ENCODE measurements at places on chromosomes 11 and 22.

- DNase-seq = no peak
These were observed 1.9 kb downstream of the ACR start for GRCh38 chr22:50739894-50740293.

DNA sequence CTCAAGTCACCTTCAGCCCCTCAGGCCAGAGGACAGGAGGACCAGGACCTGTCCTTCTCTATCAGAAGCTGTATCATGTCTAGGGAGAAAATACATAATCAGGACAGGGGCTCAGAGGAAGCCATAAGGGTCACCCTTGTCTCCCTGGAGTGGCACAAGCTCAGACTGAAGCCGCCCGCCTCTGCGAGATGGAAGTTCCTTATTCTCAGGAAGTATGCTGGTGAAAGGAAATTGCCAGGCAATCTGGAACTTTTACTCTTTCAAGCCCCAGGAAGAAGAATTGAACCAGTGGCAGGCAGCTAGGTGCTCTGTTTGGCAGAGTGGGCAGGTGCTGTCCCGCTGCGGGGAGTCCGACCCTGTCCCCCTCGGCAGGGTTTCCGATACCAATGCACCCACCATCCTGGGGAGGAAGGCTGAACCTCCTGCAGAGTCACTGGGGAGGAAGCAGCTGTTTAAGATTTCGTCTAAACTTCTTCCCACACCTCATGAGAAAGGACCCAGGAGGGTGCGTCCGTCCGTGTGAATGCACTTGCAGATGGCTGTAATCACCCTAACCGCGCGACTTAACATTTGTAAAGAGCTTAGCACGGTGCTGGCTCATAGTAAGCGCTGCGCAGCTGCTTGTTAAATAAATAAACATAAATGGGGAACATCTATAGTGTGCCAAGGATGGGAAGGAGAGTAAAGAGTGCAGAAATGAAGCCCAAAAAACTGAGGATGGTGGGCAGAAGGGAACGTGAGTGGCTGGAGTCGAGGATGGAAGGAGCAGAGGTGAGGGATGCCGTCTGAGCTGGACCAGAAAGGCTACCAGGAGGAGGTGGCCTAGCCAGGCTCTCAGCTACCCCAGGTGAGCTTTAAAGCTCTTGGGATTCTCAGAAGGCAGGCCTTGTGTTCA lies 5.0 kb upstream of the ANO1 start:
- DNase-seq = no peak

DNA sequence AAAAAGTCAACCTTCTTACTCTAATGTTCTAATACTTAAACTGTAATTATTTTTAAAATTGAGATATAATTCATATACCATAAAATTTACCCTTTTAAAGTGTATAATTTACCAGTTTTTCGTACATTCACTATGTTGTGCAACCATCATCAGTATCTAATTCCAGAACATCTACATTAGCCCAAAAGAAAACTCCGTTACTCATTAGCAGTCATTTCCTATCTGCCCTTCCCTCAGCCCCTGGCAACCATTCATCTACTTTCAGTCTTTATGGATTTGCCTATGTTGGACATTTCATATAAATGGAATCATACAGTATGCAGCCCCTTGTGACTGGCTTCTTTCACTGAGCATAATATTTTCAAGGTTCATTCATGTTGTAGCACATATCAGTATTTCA lies 22.2 kb downstream of the SGSM3 start:
- no peak for DNase-seq

- DNase-seq = no peak
These were observed 46.4 kb downstream of the MCM5 start for GRCh38 chr22:35446365-35446764.

DNA sequence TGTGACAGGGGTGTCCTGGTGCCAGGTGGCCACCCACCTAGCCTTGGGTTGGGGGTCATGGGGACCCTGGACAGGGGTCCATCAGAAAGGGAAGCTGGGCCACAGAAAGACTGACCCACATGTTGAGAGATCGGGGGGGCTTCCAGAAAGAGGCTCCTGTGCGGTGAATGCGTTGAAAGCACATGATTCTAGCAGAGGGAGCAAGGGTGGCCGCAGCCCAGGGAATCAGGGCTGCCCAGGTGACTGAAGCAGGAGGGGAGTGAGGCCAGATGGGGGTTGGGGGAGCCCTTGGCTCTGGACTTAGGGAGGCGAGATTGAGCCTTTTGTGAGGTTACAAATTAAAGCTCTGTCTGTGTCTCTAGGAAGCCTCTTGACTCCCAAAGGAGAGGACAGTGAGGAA lies 80.7 kb downstream of the MORC2 start:
- no peak for DNase-seq

DNA sequence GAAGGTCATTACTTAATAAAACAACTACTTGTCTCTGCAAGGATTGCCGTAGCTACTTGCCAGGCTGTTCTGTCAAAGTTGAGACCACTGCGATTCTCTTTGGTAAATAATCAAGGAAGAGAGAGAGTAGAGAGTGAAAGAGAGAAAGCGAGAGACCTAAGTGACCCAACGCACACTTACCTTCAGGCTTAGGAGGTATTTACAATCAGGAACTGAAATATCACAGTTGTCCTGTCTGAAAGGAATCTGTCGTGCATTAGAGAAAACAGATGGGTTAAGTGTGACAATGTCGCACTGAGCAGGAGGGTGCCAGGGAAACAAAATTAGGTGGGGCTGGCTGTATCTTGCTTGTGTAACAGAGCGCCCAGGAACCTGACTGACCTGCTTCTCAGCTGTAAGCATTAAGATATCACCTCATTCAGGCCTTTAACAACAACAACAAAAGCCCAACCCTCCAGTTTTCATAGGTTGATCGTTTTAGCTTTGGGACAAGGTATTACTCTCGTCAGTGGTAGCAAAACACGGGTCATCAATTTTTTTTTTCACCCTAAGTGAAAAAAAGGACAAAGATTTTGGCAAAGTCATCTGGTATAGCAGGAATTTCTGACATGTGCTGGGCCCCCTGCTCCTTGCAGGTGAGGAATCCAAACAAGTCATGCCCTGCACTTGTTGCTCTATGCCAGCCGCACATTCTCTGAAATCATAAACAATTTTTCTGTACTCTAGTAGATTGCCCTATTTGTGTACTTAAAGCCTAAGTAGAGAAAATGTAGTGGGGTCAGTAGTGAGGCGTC lies at the start of gene MUC15:
MUC15 (minus strand) TSS at position 403 of the 794 bp plus-strand sequence. CDS start 5,169 bp downstream, outside the sequence.
- no peak for DNase-seq

DNA sequence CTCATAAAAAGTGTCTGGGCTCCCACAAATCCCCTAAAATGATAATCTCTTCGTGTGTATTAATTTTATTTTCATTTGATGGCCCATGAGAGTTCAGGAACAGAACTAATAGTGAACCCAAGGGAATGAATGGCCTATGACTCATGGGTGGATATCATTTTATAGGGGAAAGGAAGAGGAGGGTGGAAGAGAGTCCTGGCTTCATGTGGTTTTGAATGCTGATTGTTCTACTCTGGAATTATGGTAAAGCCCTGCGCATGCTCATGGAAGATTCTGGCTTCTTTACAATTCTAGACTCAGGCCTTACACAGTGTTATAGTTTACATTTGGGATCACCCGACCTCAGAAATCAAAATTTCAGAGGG lies 35.2 kb downstream of the MAML2 start:
- DNase-seq = no peak

DNA sequence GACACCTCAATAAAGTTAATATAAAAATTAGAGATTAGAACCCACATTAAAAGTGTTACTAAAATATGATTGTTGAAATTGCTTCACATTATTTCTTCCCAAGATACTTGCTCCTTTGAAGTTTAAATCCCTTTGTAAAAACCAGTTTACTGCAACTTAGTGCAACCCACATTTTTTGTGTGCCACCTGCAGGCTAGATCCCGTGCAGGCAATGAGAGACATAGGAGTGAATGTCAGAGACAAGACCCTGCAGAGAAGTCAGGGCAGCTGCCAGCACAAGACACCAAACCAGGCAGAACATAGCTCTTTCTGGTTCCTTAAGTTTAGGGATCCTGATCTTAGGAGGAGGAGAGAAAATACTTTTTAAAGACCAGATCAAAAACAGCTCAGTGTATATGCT lies 142.8 kb upstream of the MTNR1B start:
- DNase-seq = no peak

- no peak for DNase-seq
These were observed 9.7 kb downstream of the FXYD2 start for GRCh38 chr11:117814766-117815261.

GRCh38 chr11:134751766-134752165 lies 339.7 kb upstream of the B3GAT1 start:
- DNase-seq = no peak
